ENCODE measurements at places on chromosomes 7 and 10. TPM values are rescaled to one million over a fixed set of nuclear protein-coding genes. Genes with fewer than 3 reads are reported as not detected.

- DNase-seq, result peak; percentile 59
Observed at GRCh38 chr10:12707461-12708185, 293.9 kb downstream of the CCDC3 start.

DNA sequence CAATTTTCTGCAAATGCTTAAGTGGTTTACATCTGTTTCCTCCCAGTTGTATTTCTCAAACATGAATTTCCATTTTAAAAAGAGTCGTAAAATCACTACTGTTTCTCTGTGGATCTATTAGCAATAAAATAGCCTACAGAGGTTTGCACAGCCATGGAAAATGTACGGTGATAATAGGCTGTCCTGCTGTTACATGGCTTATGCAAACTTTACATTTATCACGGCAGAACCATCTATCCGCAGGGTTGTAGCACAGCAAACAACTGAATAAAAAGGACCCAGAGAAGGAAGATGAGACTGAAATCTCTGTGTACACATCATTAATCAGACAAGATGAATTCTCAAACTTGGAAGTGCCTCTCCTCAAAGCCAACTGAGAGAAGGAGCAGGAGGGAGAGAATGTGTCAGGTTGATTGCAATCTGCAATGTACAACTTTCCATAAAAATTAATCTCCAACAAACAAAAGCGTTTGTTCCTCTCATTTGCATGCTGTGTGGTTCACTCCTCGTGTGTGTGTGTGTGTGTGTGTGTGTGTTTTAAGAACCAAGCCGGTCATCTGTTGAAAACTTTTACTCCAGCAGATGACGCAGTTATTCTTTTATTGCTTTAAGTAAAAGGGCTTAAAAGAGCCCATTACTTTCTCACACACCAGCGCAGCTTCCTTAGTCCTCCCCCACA, 279.3 kb downstream of the SKAP2 start:
- DNase-seq, result no peak

The PRRT4 gene
- total RNA-seq, result 0.54 TPM

GRCh38 chr10:104895981-104896380, 254.9 kb downstream of the SORCS3 start:
- DNase-seq, result no peak

GRCh38 chr10:59079386-59080226, 96.8 kb upstream of the PHYHIPL start:
- DNase-seq, result no peak

DNA sequence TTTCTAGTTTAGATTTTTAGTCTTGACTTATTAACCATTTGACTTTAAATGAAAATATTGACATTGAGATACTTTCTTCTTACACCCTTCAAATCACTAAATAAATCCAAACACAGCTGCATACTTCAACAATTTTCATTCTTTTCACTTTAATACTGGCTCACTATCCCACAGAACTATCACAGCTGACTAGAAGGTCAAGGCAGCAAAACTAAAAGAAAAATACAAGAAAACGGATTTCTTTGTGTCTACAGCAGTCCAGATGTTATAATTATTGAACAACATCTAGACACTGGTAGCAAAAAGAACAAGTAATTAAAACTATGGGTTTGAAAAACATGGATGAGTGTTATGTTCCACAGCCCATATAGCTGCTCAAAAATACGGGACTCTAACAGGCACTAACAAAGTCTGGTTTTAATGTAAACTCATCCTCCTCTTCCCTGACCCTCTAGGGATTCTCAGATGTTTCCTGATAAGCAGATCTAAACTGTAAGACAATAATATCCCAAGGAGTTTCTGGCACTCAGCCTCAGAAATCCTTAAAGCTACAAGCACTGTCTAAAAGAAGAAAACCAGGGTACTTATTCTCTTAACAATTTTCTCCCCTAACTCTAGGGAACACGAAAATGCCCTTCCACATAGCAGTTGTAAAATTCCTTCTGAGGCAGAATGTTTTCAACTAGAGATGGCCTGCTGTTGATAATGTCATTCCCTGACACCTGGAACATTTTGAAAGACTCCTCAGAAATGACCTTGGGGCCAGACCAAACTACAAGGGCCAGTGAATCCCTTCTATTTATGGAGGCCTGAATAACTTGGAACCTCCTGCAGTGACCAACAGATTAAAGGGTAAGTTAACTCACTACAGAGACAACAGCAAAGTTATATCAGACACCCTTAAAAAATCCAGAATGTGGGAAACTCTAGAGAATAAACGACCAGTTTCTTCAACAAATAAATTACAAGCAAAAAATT, 12.8 kb downstream of the DNMBP start:
- no peak for DNase-seq

GRCh38 chr10:115909962-115910731, 362.9 kb downstream of the GFRA1 start:
- no peak for DNase-seq

GRCh38 chr10:75105576-75106197, 5.8 kb upstream of the SAMD8 start:
- no peak for DNase-seq

- DNase-seq, result no peak
Observed at GRCh38 chr10:74644738-74645137, 181.7 kb upstream of the KAT6B start.

DNA sequence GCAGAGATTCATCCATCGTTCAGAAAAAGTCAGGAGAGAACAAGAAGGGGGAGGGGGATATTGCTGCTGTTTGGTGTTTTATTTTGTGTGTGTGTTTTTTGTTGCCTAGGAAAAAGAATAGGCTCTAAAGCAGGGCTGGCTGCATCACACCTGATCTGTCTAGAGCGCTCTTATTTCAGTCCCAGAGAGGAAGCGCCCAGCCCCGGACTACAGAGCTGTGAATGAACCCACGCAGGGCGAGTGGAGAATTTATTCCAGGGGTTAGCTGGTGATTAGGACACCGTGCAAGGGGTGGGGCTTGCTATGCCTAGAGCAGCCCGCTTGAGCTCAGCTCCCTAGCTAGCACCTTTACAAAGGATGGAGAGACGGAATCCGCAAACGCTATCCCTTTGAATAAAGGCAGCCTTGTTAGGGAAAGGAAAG, 621 bp upstream of the FAM13C start:
- DNase-seq, result peak; percentile 67

GRCh38 chr7:28812616-28813015, 145.5 kb downstream of the TRIL start:
- no peak for DNase-seq

DNA sequence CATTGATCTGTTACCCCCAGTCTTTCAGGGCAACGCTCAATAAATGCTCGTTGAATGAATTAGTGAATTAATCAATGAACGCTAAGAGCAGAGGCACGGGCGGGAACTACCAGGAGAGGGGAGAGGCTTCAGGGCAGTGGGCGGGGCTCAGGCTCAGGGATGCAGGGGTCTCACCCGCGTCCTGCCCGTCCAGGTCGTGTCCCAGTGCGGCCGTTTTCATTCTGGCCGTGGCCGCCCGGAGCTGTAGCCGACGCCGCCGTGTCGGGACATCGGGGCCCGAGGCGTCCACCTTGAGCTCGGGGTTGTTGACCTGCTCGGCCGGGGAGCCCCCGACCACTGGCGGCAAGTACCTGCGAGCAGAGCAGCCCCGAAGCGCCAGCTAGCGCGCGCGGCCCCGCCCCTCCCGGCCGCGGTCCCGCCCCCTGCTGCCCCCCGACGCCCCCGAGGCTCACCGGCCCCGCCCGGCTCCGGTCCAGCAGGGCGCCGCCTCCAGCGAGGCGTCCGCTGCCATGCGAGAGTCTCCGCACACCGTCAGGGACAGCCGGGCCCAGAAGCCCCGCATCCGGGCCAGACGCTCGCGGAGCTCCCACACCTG, 2.8 kb upstream of the GAL3ST4 start:
- DNase-seq, result no peak

The SAP25 gene
- total RNA-seq, result 1.4 TPM

- DNase-seq, result no peak
Observed at GRCh38 chr7:132639983-132640382, 63.7 kb upstream of the PLXNA4 start.

The ACBD7 gene
- not detected for total RNA-seq

DNA sequence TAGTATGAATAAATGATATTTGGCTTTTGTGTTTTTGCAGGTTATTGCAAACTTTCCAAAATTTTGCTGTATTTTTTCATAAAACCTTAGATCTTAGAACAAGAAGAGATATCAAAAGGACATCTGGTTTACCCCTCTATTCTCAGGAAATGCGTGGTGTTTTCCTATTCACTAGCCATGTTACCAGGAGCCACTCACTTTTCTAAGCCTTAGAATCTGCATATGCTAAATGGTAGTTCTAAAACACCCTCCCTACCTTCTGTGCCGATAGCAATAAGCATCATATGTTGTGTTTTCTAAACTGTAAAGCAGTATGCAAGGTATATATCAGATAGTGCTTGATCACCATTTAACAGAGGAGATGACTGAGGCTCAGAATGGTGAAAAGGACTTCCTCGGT, 715.0 kb upstream of the CELF2 start:
- no peak for DNase-seq

DNA sequence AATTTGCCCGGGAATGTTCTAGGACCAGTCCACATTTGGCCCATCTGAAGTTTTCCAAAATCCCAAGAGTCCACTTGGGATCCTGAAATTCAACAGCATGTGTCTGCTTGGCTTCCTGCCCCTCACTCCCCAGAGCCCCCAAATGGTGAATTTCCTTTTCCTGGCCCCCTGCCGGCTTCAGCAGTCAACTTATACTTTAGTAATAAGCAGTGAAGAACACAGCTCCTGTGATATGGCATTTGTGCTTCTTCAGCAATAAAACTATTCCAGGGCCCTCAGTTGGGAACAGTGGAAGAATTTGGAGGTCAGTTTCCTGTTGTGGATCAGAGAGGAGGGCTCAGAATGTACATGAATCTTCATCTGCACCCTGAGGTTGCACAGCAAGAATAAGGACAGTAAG, 51.1 kb downstream of the PRF1 start:
- DNase-seq, result peak; percentile 45

GRCh38 chr7:121298831-121299239, 30.0 kb upstream of the WNT16 start:
- DNase-seq, result no peak

- DNase-seq, result peak; percentile 59
Observed at GRCh38 chr10:80104066-80104926, 25.8 kb downstream of the TMEM254 start.
